Stimulated activated CD4-positive, alpha-beta T cell treated with anti-CD3 and anti-CD28 coated beads, Interleukin-4, amount 100 ng/mL, for 1 hour (primary cell): ENCODE measurements at places on chromosomes 13 and 19.

DNA sequence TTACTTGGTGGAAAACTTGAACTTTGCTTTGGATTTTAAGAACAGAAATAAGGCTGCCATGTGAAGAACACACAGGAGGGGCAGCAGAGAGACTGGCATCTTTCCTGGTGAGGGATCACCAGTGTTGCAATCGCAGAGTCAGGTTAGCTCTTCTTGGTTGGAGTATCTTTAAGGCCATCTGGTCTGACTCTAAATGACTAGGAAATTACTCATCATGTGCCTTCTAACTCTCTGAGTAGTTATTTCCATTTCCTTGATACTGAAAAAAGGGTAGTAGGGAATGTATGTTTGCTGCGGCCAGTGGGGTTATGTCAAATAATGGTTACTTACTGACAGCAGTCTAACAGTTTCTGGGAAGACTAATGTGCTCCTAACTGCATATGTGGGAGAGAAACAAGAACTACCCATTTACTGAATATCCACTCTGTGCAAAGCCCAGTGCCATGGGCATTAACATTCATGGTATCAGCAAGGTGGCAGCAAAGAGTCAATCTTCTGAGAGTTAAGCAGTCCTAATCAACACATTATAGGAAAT, 122.1 kb downstream of the COG6 start:
- peak; percentile 28 for DNase-seq

GRCh38 chr13:98020271-98020670, 66.8 kb downstream of the IPO5 start:
- no peak for DNase-seq

- DNase-seq: no peak
Observed at GRCh38 chr13:44678197-44678596, 102.1 kb upstream of the TSC22D1 start.

DNA sequence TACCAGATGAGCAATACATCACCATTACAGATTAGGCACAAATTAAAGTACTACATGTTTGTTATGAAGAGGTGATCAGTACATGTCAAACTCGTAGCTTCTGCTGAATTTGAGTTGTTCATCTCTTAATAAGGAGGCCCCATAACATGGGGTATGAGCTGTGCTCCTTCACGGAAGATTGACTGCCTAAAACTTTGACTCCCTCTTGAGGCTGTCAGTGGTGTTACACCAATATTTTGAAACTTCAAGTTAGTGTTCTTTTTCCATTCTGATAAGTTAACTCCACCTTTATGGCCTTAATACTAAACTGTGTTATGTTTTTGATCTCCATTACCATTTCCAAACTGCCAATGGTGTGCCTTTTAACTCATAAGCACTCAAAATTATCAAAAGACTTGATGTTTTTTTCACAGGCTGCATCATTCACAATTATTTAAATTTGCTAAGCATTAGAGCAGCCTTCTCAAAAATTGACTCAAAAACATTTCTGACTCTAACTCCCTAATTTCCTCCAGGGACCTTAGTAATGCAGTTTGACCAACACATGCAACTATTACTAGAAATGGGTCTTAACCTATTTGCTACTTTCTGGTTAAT, 1591.5 kb downstream of the PCDH9 start:
- no peak for DNase-seq
